ENCODE measurements at places on chromosomes 13 and 19.

DNA sequence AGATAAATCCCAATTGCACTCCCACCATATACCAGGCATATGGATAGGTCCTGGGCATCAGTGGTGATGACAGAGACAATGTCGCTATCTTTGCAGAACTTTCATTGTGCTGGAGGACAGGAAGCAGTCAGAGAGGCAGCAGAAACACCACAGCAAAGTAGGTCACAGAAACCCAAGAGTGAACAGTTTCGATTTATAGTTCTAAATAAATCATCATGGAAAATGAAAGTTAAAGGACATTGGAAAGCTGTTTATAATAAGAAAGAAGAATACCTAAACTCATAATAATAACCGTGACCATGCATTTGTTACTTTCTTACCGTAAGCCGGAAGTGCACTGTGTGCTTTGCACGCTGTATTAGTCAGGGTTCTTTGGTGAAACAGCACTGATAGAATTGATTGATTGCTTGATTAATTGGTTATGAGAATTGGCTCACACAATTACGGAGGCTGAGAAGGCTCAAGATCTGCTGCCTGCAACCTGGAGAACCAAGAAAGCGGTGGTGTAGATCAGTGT lies 38.9 kb downstream of the ALOX5AP start:
- peak overlapping the region; percentile 31 for H3K4me3 ChIP-seq
- peaks cover 40% of the 10 kb centered on the region for H3K4me1 ChIP-seq
- peak; percentile 54 for DNase-seq
- H3K27me3 ChIP-seq: peaks cover 6% of the 10 kb centered on the region
- peak overlapping the region; percentile 89 for H3K27ac ChIP-seq

DNA sequence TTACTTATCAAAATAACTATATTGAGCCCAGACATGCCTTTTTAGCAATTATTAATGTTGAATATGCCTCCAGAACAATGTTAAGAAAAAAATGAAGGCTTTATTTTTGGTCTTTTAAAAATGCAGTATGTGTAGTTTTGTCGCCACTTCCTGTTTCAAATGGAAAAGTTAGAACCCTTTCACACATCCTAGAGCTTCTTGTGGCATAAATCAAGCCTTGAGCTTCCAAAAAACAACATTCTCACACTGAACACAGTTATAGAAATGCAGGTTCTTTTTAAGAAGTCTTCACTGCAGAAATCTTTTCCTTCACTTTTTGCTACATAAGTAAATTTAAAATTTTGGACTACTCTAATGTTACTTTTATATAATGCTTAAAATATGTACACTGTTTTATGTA lies 108.7 kb downstream of the ESD start:
- no peak overlapping the region for H3K27ac ChIP-seq
- no peaks in the 10 kb centered on the region for H3K27me3 ChIP-seq
- H3K4me3 ChIP-seq: no peak overlapping the region
- peaks cover 18% of the 10 kb centered on the region for H3K4me1 ChIP-seq

GRCh38 chr19:49114630-49115363 lies 627 bp downstream of the LIN7B start:
- peaks cover 38% of the 10 kb centered on the region for H3K4me1 ChIP-seq
- no peaks in the 10 kb centered on the region for H3K36me3 ChIP-seq
- H3K27me3 ChIP-seq: peaks cover 3% of the 10 kb centered on the region
- DNase-seq: peak; percentile 57
- peak overlapping the region; percentile 77 for H3K4me3 ChIP-seq

DNA sequence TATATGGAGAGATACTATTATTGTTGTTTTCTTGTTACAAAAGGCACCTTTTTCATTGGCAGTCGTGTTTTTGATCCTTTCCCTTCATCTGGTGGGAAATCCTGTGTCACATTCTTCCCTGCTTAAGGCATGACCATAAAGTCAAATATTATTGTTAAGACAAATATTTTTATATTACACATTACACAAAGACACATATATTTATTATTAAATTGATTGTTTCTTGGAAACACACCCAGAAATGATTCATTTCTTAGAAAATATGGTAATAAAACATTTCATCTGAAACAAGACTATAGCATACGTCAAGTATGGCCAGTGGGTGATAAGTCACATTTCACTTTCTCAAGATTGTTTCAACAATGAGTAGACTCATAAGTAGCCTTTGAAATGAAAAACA lies 77.3 kb downstream of the KCTD12 start:
- H3K4me3 ChIP-seq: no peak overlapping the region
- H3K36me3 ChIP-seq: no peaks in the 10 kb centered on the region
- peaks cover 17% of the 10 kb centered on the region for H3K27me3 ChIP-seq
- DNase-seq: no peak
- H3K4me1 ChIP-seq: no peaks in the 10 kb centered on the region

GRCh38 chr19:19126102-19126501 lies 12.2 kb downstream of the TMEM161A start:
- no peak overlapping the region for H3K27ac ChIP-seq
- peaks cover 12% of the 10 kb centered on the region for H3K36me3 ChIP-seq
- no peak for DNase-seq

GRCh38 chr19:54203151-54203611 lies 2.5 kb downstream of the RPS9 start:
- H3K4me3 ChIP-seq: peak overlapping the region; percentile 91
- H3K27ac ChIP-seq: peak overlapping the region; percentile 55
- H3K4me1 ChIP-seq: peaks cover 78% of the 10 kb centered on the region
- no peaks in the 10 kb centered on the region for H3K27me3 ChIP-seq
- DNase-seq: no peak

- no peaks in the 10 kb centered on the region for H3K36me3 ChIP-seq
- no peak overlapping the region for H3K4me3 ChIP-seq
- no peaks in the 10 kb centered on the region for H3K27me3 ChIP-seq
- no peaks in the 10 kb centered on the region for H3K4me1 ChIP-seq
- DNase-seq: no peak
- H3K27ac ChIP-seq: no peak overlapping the region
Observed at GRCh38 chr19:53002479-53002878, 11.2 kb upstream of the ERVV-1 start.

DNA sequence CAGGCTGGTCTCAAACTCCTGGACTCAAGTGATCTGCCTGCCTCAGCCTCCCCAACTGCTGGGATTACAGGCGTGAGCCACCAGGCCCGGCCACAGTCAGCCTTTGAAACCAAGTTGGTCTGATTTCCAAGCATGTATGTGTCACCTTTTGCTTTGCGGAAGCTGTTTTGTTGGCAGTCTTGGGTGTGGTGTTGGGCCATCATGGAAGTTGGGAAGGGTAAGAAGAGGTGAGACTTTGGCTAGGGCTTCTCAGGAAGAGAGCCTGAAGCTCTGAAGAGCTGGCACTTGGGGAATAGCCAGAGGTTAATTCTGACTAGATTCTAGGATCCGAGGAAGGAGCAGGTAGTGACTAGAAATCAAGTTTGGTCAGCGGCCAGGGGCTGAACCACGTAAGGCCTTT lies 2.8 kb downstream of the RSPH6A start:
- H3K27ac ChIP-seq: no peak overlapping the region
- H3K4me1 ChIP-seq: peaks cover 17% of the 10 kb centered on the region
- H3K4me3 ChIP-seq: no peak overlapping the region
- H3K36me3 ChIP-seq: no peaks in the 10 kb centered on the region

GRCh38 chr13:104170980-104171555 lies 1104.9 kb upstream of the SLC10A2 start:
- H3K4me1 ChIP-seq: no peaks in the 10 kb centered on the region
- H3K27me3 ChIP-seq: no peaks in the 10 kb centered on the region
- no peak for DNase-seq
- H3K27ac ChIP-seq: no peak overlapping the region
- no peaks in the 10 kb centered on the region for H3K36me3 ChIP-seq

DNA sequence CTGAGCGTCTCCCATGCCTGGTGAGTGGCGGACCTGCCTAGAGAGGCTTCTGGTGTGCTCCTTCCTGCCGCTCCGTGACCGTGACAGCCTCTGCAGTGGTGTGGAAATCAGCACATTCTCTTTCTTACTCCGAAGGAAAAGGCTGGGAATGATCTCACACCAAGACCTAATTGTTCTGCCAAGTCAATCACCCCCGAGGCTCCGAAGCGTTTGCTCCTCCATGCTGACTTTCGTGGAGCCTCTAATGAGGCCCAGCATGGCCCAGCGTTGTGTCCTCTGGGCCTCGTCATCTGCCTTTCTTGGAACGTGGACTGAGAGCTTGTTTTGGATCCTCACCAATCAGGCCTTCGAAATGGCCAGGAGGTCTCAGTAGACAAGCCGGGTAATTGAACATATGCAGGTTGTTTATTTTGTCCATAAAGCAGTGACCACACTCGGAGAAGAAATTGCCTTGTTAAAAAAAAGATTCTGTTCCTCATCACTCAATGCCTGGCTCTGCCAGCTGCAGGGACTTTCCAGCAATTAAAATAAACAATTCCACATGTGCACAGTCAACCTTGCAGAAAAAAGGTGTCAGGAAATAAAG lies 107.1 kb downstream of the UBL3 start:
- no peak overlapping the region for H3K4me3 ChIP-seq
- no peak for DNase-seq
- no peaks in the 10 kb centered on the region for H3K36me3 ChIP-seq
- H3K27ac ChIP-seq: no peak overlapping the region
- no peaks in the 10 kb centered on the region for H3K4me1 ChIP-seq

GRCh38 chr13:42997381-42997780 lies 5.3 kb upstream of the EPSTI1 start:
- no peaks in the 10 kb centered on the region for H3K36me3 ChIP-seq
- no peaks in the 10 kb centered on the region for H3K27me3 ChIP-seq
- H3K4me3 ChIP-seq: no peak overlapping the region
- peak overlapping the region; percentile 33 for H3K27ac ChIP-seq
- DNase-seq: no peak

GRCh38 chr13:110110783-110111182 lies 196.2 kb downstream of the COL4A1 start:
- H3K4me1 ChIP-seq: no peaks in the 10 kb centered on the region
- no peak overlapping the region for H3K27ac ChIP-seq
- no peak for DNase-seq

- H3K27me3 ChIP-seq: peaks cover 15% of the 10 kb centered on the region
- peak overlapping the region; percentile 95 for H3K4me3 ChIP-seq
- H3K27ac ChIP-seq: peak overlapping the region; percentile 86
- H3K4me1 ChIP-seq: peaks cover 35% of the 10 kb centered on the region
- peak; percentile 56 for DNase-seq
Observed at GRCh38 chr13:77698201-77699058, 943 bp downstream of the SLAIN1 start.

GRCh38 chr13:99041788-99042187 lies 63.9 kb upstream of the DOCK9 start:
- H3K4me1 ChIP-seq: peaks cover 64% of the 10 kb centered on the region
- H3K27ac ChIP-seq: peak overlapping the region; percentile 10
- H3K27me3 ChIP-seq: no peaks in the 10 kb centered on the region
- peaks cover 19% of the 10 kb centered on the region for H3K36me3 ChIP-seq

GRCh38 chr13:79385694-79386093 lies 20.4 kb downstream of the RBM26 start:
- H3K4me3 ChIP-seq: no peak overlapping the region
- peaks cover 59% of the 10 kb centered on the region for H3K4me1 ChIP-seq
- DNase-seq: peak; percentile 33
- no peak overlapping the region for H3K27ac ChIP-seq

GRCh38 chr19:38531515-38531914 lies 86.2 kb downstream of the MAP4K1 start:
- no peak overlapping the region for H3K27ac ChIP-seq
- H3K27me3 ChIP-seq: peaks cover 5% of the 10 kb centered on the region
- H3K36me3 ChIP-seq: peaks cover 18% of the 10 kb centered on the region
- H3K4me3 ChIP-seq: no peak overlapping the region
- peaks cover 3% of the 10 kb centered on the region for H3K4me1 ChIP-seq
- no peak for DNase-seq

GRCh38 chr13:110137680-110138009 lies 169.3 kb downstream of the COL4A1 start:
- peak; percentile 33 for DNase-seq
- H3K36me3 ChIP-seq: no peaks in the 10 kb centered on the region
- peaks cover 16% of the 10 kb centered on the region for H3K4me1 ChIP-seq
- H3K27me3 ChIP-seq: peaks cover 61% of the 10 kb centered on the region
- peak overlapping the region; percentile 69 for H3K27ac ChIP-seq
- peak overlapping the region; percentile 64 for H3K4me3 ChIP-seq

DNA sequence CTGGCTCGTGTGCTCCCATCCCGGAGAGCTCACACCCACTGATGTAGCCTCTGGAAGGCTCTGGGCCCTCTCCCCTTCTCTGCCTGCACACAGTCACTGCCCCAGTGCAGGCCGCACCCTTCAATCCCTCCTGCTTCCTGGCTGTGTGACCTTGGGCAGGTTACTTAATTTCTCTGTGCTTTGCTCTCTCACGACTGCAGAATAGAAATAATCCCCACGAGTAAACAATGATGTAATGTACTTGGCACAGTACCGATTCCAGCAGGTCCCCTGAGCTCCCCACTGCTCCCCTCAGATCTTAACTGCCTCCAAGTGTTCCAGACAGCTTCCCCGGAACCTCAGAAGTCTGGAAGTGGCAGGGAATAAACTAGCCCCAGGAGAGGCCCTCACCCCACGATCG lies 16.1 kb downstream of the LIG1 start:
- peaks cover 50% of the 10 kb centered on the region for H3K36me3 ChIP-seq
- H3K27ac ChIP-seq: peak overlapping the region; percentile 10
- peaks cover 1% of the 10 kb centered on the region for H3K4me1 ChIP-seq
- DNase-seq: no peak
- H3K27me3 ChIP-seq: no peaks in the 10 kb centered on the region

GRCh38 chr19:9848762-9849161 lies 13.6 kb downstream of the PIN1 start:
- no peak overlapping the region for H3K4me3 ChIP-seq
- peaks cover 26% of the 10 kb centered on the region for H3K36me3 ChIP-seq
- no peaks in the 10 kb centered on the region for H3K27me3 ChIP-seq

- H3K36me3 ChIP-seq: no peaks in the 10 kb centered on the region
- no peak for DNase-seq
- H3K4me3 ChIP-seq: no peak overlapping the region
- peaks cover 3% of the 10 kb centered on the region for H3K4me1 ChIP-seq
- H3K27ac ChIP-seq: no peak overlapping the region
Observed at GRCh38 chr19:40561947-40562346, 14.7 kb upstream of the SHKBP1 start.

DNA sequence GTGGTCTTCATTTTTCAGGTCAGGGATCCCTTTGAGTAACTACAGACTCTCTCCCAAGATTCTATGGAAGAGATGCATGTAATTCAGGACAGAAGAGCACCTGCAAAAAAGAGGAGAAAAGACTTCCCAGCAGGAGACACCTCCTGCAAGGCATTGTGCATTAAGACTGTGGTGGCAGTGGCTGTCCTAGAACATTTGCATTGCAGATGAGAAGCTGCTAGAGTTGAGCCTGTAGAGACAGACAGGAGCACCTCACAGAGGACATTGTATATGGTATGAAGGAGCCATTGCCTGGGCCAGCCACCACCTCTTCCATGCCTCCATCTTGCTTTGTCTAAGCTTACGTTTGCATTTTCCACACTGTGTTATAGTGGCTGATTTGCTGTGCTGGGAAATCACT lies 11.2 kb upstream of the MYO16 start:
- DNase-seq: no peak
- no peaks in the 10 kb centered on the region for H3K4me1 ChIP-seq
- H3K36me3 ChIP-seq: no peaks in the 10 kb centered on the region
- no peak overlapping the region for H3K4me3 ChIP-seq
- no peak overlapping the region for H3K27ac ChIP-seq

Measured in activated CD4-positive, alpha-beta memory T cell treated with anti-CD3 and anti-CD28 coated beads, Interleukin-2, amount 10 ng/mL, durations not matched to agents 7 days and 5 days (primary cell).